ENCODE measurements at places on chromosomes 16 and 17.

- DNase-seq, result no peak
These were observed 50.3 kb downstream of the KSR1 start for GRCh38 chr17:27506348-27507218.

DNA sequence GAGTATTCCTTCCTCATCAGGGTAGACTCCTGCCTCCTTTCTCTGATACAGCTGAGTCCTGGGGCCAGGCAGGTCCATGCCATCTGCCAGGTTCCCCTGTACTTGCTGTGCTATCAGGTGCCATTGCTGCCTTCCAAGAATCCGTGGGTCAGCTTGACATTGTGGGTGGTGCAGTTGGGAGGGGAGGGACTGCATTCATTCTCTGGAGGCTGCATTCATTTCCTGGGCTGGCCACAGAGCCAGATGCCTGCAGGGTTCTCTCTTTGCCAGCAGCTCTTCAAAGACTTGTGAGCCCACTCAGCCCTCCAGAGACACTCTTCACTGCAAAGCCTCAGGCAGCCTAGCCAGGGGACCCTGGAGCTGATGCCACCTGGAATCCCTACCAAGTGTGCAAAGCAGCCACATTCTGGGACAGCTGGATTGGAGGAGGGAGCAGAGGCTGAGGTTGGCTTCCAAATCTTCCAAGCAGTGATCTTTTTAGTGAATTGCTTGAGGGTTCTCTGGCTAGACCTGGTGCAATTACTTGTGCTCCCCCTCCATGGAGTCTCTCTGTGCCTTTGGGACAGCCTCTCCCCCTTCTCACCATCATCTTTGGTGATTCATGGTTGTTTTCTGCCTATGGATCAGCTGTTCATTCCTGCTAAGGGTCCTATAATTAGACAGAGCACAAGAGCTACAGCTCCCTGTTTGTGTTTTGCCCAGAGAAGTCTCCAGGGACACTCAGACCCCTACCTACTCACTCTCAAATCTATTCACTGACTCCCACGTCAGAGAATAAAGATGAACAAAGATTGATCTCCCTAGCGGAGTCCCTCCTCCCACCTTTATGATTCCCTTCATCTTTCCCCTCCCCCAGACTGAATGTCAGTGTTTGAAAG, 20.9 kb downstream of the ANKFN1 start:
- no peak for DNase-seq

DNA sequence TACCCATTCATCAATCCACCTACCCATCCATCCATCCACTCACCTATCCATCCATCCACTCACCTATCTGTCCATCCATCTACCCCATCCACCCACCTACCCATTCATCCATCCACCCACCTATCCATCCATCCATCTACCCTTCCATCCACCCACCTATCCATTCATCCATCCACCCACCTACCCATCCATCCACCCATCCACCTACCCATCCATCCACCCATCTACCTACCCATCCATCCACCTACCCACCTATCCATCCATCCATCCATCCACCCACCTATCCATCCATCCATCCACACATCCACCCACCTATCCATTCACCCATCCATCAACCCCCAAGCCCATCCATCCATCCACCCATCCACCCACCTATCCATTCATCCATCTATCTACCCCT, 267.1 kb downstream of the MRTFB start:
- DNase-seq, result no peak

GRCh38 chr17:63042256-63042812, 76.3 kb downstream of the TANC2 start:
- DNase-seq, result no peak

DNA sequence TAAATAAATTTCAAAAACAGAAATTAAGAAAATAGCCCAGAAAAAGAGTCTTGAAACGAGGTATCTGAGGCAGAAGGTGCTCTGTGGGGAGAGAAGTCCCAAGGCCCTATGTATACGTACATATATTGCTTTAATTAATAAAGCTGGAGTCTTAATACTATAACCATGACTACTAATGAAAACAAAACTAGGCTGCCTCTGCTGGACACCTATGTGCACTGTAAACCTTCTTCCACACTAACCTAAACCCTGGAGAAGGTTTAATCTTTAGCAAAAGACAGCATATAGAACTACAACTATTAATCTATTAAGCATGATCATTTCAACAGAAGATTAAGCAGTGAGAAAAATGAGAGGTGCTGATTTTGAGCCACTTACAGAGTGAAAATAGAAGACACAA, 153.9 kb upstream of the C17orf78 start:
- DNase-seq, result no peak

DNA sequence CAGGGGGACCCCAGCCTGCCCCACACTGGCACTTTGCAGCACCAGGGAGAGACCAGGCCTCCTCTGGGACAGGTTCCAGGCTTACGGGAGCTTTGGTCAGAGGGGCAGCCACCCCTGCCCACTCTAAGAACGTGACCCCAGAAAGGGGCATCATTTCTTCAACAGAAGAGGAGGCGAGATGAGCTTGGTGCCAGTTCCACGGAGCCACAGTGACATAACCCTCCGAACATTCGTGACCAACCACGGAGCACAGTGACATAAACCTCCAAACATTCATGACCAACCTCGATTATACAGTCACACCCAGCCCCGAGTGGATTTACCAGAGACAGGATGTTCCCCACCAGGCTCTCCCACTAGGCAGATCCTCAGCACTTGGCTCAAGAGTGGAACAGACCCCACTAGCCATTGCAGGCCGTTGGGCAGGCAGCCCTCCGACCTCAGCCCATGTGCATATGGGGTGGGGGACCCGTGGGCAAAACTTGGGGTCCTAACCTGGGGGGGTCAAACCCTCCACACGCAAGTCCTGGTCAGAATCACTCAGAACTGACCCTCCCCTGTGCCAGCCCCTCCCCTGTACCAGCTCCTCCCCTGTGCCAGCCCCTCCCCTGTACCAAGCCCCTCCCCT, 112.9 kb downstream of the METRNL start:
- no peak for DNase-seq

- DNase-seq, result peak; percentile 57
These were observed 123.1 kb downstream of the LYRM1 start for GRCh38 chr16:21023509-21024202.

DNA sequence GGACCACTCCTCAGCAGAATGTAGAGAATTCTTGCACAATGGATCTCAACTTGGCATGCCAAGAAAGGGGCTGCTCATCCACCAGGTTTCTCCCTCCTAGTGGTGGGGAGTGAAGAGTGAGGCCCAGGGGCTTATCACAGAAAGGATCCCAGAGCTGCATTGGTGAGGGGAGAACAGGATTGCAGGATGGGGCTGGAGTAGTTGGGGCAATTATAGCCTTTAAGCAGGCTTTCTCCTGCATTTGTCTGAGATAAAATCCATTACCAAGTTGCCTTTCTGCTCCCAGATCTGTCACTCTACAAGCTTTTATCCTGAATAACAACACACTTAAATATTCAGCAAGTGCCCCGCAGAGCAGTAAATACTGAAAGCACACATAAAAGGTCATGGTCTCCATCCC, 130.8 kb upstream of the CES5A start:
- DNase-seq, result no peak

GRCh38 chr16:3950343-3951193, 70.1 kb upstream of the CREBBP start:
- DNase-seq, result no peak

All from KBM-7 (cell line).